ENCODE measurements at places on chromosomes 3 and 15.

DNA sequence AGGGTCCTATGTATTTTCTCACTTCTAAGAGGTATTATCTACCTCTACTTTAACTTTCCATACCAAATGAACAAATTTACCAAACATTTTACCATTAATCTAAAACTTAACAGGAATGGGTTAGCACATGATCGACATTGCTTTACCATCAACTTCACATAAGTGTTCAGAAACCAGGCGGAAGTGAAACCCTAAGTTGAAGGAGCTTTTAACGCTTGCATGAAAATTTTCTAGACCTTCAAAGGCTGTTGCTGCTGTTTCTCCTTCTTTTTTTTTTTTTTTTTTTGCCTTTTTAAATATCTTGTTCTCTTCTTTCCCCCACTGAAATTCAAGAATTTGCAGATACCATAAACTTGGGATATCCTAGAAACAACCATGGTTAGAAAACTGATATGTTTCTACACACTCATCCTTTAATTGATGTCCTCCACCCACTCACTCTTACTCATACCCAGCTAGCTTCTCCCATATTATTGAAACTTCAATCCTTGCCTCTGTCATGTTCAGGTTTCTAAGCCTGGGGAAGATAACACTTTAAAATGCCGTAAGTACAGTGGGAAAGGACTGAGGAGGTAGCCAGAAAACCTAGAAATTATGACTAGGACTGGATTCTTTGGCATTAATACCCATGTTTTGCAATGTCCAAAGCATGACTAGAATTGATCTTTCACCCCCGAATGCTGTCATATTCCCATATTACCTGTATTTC, 24.7 kb downstream of the MYO5A start:
- no peak for DNase-seq

- DNase-seq = no peak
These were observed 6.5 kb downstream of the TOPAZ1 start for GRCh38 chr3:44248152-44248551.

DNA sequence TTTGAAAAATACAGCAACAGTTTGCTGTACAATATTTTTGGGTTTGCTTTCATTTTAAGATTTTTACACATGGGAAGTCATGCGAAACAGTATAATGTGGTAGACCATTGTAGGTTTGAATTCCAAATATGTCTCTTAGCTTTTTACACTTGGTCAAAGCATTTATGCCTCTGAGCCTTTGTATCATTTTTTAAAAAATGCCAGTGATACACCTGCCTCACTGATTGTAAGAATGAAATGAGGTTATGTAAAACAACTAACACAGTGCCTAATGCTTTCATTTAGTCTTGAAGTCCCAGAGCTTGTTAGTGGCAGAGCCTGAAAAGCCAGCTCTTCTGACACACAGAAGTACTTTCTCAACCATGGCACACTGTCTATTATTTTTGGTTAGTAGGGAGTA, 202.0 kb downstream of the UBE2E2 start:
- DNase-seq = no peak

- DNase-seq = no peak
These were observed 3.9 kb upstream of the SRP14 start for GRCh38 chr15:40042791-40043320.

- no peak for DNase-seq
These were observed 111.1 kb downstream of the FBXL22 start for GRCh38 chr15:63708126-63708772.

- DNase-seq = no peak
These were observed 62.5 kb upstream of the FOXB1 start for GRCh38 chr15:59941612-59942011.

- no peak for DNase-seq
These were observed 21.4 kb upstream of the NR2E3 start for GRCh38 chr15:71788646-71789579.

GRCh38 chr15:44482090-44482489, 54.7 kb downstream of the CTDSPL2 start:
- no peak for DNase-seq

GRCh38 chr3:134296616-134297015, 46.0 kb upstream of the RYK start:
- no peak for DNase-seq

DNA sequence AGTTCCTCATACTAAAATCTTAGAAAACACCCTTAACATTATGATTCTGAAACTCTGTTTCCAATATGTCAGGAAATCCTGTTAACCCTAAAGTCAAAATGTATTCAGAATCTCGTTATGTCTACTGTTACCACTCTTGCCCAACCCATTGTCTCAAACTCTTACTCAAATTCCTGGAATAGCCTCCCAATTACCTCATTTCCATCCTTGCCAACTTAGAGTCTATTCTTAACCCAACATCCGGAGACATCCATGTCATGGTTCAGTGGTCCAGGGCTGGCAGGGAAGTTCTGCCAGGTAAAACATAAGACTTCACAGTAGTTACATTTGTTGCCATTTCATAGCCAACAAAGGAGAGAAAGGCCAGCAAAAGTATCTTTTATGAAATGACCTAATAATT, 593.9 kb downstream of the PYDC2 start:
- peak; percentile 10 for DNase-seq

- no peak for DNase-seq
These were observed 4.2 kb downstream of the PTPN23 start for GRCh38 chr3:47385007-47385406.

GRCh38 chr3:126158016-126158911, 22.1 kb downstream of the ALDH1L1 start:
- no peak for DNase-seq

DNA sequence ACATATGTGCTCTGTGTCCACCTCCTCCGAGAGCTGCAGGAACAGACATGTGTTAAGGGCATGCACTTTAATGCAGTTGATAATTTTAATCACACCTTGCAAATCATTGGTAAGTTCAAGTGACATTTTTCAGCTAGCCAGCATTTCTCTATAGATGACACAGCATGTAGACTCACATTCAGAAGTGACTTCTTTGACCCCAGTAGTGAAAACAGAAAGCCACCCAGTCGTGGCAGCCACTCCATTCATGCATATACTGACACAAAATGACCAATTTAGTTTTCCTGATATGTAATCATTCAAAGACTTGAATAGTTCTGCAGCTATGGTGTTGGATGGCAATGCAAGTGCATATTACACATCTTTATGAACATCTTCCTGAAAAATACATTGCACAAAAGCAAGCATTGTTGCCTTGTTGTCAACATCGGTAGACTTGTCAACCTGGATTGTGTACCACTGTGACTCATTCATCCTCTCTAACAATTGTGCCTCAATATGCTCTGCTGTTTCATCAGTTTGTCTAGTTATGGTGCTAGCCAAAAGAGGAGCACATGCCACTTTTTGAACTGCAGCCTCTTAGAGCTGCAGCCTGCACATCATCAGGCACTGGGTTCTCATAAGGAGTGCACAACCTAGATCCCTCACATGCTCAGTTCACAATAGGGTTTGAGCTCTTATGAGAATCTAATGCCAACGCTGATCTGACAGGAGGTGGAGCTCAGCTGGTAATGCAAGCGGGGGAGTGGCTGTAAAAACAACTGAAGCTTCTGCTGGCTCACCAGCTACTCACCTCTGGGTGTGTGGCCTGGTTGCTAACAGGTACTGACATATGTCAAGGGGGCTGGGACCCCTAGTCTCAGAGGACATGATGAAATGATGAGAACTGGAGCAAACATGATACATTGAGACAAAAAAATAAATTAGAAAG, 622.0 kb downstream of the PYDC2 start:
- DNase-seq = no peak

- no peak for DNase-seq
These were observed 260.1 kb upstream of the DPPA4 start for GRCh38 chr3:109597444-109597843.

DNA sequence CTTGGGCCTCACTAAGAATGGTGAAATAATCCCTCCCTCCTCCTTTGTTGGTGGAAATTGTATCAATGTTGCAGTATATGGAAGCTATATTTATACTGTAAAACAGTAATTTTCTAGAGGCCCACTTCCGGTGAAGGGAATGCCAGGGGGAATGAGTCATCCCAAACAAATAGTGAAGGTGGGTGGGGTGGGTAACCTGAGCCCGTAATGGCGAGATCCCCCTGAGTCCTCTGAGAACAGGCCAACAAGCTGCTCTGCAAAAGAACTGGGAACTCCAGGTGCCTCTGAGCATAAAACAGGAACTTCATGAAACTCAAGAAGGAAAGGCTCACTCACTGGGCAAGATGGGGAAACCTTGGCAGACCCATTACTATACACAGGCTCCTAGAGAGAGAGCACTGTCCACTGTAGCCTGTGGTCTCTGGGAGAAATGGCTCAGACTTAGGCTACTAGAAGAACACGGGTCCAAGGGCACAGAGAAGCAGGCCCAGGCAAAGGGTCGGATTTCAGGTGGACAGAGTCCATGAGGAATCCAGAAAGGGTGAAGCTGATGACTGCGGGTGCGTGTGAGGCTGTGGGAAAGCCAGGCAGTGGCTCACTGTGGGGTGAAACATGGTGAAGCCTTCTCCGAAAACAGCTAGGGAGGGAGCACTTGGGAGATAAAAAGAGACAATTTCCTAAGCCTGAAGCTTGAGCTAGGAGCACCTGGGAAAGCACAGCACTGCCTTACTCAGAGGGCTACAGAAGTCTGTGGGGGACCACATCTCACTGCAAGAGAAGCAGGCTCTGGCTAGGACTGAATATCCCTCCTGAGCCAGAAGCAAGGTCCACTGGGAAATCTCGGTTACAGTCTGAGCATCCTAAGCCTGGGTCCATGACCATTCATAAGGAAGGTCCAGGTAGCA, 19.8 kb downstream of the LARP6 start:
- DNase-seq = peak; percentile 33

DNA sequence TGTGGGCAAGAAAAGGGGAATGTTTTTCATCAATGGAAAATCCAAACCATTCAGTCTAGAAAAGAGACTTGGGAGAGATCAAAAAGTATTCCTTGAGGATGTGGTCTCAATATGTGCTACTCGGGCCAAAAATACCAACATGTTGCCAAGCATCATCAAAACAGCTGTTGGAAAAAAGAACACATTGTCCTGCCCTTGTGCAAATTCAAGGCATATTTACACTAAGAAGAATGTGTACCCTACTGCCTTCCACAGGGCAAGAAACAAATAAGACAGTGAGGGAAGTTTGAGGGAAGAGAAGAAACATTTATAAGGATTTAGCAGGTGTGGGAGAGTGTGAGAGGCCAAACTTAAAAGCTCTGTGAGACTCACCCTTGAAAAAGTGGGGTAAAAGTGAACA, 252.1 kb downstream of the NTRK3 start:
- no peak for DNase-seq

DNA sequence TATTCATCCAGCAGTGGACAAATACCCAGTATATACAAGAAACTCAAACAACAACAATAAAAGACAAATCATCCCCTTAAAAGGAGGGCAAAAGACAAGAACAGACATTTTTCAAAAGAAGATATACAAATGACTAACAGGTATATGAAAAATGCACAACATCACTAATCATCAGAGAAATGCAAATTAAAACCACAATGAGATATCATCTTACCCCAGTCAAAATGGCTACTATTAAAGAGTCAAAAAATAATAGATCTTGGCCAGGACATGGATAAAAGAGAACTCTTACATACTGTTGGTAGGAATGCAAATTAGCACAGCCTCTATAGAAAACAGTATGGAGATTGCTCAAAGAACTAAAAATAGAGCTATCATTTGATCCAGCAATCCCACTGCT, 16.9 kb downstream of the DHX36 start:
- no peak for DNase-seq

Data from H54 (cell line).